Coronary artery (tissue), 2 donors: ENCODE measurements at places on chromosomes 2 and 18.
A peak's percentile ranks its signal among the peaks of the same experiment; 100 is the strongest.

- DNase-seq, result no peak
Observed at GRCh38 chr2:171095014-171095582, 65.6 kb downstream of the TLK1 start.

- no peak for DNase-seq
Observed at GRCh38 chr2:213703406-213704098, 419.3 kb downstream of the SPAG16 start.

DNA sequence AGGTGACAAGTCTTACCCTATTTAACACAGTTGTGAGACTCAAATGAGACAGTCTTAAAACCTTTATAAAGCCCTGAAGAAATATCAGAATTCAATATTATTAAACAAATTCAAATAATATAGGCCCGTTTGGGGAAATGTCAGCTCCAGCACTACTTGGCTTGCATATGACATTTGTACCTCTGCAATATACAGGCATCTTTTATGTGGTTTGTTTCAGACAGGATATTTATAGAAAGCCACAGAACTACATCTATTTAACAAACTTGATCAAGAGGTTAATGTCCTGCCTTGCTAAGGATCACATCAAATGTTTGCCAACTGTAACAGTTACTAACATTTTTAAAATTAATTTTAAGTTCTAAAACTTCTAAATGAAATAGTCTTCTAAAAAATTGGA lies 3.2 kb upstream of the MREG start:
- DNase-seq, result no peak

DNA sequence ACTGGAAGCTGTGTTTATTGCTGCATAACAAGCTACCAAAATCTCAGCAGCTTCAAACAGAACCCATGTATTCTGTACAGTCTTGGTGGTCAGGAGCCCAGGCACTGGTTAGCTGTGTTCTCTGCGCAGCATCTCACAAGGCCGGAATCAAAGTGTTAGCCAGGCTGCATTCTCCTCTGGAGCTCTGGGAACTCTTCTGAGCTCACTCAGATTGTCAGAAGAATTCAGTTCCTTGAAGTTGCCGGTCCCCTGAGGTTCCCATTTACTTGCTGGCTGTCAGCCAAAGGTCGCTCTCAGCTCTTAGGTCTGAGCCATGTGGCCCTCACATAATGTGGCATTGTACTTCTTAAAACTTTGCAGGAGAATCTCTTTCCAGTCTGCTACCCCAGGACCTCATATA lies 123.6 kb upstream of the SMIM21 start:
- DNase-seq, result no peak

DNA sequence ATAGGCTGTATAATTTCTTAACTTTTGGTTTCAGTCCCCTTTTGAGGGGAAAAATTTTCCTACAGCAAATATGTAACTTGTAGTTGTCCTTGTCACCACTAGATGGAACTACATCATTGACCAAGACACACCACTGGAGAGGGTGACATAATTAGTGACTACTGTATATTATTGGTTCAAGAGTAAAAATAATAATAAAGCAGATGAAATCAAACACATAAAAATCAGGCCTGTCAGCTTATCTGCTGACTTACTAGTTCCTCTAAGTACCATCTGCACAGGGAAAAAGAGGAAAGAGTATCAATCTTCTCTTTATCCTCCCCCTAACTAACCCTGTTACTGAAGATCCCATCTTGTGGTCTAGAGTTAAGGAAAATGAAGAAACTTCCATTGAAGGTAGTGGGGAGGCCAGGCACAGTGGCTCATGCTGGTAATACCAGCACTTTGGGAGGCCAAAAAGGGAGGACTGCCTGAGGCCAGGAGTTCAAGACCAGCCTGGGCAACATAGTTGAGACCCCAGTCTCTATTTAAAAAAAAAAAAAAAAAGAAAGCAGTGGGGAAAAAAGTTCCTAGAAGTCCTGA lies 29.6 kb upstream of the ENOSF1 start:
- no peak for DNase-seq

DNA sequence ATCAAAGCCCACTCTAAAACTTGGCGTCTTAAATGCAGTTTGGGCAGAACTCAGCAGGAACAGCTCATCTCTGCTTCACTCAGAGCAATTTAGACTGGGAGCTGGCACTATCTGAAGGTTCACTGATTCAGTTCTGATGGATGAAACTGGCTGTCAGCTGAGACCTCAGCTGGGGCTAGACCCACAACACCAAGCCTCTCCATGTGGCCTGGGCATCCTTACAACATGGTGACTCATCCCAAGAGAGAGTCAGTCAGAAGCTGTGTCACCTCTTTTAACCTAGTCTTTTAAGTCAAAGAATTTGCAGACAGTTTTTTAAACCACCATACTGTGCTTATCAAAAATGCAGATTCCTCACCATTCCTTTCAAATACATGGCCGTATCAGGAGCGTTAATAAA lies 62.6 kb upstream of the ZNF397 start:
- DNase-seq, result no peak

GRCh38 chr18:13703899-13704298 lies 22.5 kb downstream of the FAM210A start:
- no peak for DNase-seq

DNA sequence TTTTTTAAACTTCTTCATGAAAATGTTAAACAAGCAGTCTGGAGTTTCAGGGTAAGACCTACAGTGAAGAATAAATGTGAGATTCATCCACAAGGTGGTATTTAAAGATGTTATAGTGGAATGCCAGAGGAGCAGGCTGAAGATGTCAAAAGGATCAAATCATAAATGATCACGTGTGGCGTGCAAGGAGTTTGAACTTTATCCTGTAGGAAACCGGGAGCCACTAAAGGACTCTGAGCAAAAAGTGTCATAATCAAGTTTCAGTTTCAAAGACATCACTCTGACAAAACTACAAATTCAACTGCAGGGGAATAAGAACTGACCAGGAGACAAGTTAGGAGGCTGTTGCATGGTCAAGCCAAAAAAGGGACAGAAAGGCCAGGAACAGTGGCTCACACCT lies 19.9 kb downstream of the NHEJ1 start:
- DNase-seq, result no peak

DNA sequence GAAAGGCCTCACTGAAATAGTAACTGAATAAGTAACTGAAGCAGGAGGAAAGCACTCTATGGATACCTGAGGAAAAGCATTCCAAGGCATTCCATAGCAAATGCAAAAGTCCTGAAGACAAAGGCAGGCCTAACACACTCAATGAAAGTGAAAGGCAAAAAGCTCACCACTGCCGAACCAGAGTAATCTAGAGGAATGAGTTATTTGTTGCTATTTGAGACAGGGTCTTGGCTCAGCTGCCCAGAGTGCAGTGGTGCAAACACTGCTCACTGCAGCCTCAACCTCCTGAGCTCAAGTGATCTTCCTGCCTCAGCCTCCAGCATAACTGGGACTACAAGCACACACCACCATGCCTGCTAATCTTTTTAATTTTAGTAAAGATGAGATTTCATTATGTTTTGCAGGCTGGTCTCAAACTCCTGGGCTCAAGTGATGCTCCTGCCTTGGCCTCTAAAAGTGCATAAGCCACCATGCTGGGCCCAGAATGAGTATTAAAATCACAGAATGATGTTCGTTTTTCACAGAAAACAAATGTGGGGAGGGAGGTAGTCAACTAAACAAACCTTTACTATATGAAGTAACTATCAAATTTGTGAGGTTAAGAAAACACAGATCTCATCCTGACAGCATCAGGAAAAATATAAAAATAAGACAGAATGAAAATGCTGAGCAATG lies 17.9 kb downstream of the PIAS2 start:
- no peak for DNase-seq

GRCh38 chr2:240928476-240929363 lies 22.6 kb downstream of the CROCC2 start:
- peak; percentile 56 for DNase-seq

- peak; percentile 69 for DNase-seq
Observed at GRCh38 chr18:79852561-79853302, 55.0 kb downstream of the KCNG2 start.

DNA sequence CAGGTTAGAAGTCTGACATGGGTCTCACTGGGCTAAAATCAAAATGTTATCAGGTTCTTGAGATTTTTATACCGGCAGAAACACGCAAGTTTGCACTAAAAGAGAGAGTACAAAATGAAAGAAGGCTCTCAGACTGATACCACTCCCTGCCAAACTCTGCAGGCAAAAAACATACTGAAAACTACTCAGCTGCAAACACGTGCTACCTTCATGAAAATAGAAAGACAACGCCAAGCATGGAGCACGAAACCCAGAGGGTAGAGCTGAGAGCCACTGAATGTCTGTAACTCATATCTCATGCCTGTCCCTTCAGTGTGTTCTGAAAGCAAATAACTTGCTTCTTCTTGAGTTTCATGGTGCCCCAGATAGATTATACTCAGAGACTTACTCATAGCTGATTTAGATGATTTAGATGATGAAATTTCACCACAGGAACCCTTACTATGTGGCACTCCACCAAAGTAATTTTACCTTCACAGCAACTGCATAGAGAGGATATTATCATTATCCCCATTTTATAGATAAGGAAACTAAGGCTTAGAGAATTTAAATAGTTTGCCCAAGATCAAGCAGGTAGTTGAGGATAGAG lies 313.0 kb upstream of the SLC39A10 start:
- no peak for DNase-seq

- no peak for DNase-seq
Observed at GRCh38 chr18:46423226-46423805, 233.7 kb downstream of the LOXHD1 start.

DNA sequence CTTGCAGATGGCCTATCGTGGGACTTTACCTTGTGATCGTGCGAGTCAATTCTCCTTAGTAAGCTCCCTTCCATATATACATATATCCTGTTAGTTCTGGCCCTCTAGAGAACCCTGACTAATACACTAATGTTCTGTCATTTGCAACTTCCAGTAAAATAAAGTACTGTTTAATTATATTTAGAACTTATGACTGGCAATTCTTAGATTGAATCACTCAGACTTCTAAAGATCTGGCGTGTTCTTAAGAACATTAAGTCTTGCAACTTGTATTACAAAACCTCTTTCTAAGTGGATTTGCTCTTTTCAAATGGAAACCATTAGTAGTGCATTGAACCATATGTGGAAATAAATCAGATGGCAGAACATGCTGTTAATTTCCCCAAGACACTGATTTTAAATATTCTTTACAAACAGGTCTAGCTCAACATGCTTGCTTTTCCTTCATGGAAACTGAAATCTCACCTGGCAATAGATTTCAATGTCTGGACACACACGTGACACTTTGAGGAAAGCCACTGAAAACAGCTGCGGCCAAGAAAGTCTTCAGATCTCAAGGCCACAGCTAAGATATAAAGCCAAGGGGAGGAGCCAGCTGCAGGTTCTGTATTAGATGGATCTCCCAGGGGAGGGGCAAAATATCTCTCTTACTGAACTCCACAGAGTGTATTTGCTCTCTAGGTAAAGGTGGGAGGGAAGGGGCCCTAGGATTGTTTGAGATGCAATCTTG lies 50.6 kb downstream of the PMAIP1 start:
- no peak for DNase-seq

DNA sequence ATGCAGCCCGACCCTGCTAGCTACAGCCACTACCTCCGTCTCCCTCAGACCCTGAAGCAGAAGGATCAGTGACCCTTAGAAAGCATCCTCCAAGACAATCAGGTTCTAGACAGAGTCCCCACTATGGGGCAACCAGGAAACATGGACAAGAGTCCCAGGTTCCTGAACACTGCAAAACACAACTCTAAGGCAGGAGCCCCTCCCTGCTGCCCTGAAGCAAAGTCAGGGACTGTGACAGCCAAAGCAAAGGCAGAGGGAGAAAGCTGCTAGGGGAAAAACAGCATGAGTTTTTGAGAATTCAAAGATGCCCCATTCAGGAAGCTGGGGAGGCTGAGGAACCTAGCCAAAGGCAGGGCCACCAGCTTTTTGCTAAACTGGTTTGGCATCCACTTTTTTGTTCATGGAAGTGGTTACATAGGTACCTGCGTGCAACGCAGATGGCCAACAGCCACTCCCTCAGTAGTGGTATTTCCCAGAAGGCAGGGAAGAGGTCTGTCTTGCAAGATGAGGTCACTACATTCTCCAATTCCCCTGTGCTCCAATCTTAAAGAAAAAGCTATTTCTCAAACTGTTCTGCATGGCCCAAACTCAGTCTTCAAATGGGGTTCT lies 33.2 kb downstream of the MYO5B start:
- no peak for DNase-seq

DNA sequence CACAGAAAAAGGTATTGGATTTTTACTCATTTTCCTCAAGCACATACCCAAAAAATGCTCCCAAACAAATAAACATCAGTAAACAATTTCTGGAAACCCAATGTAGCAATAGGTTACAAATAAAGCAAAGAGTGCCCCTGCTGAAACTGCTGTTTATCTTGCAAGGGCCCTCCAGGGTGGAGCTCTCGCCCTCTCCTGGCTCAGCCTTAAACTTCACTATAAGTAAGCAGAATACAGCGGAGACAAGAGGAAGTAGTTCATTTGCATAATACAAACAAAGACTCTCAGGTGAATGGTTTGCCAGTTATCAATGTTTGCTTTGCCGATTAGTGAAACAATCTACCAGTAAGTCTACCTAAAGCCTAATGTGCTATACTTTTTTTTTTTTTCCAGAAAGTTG lies 437.6 kb downstream of the DLGAP1 start:
- DNase-seq, result no peak

DNA sequence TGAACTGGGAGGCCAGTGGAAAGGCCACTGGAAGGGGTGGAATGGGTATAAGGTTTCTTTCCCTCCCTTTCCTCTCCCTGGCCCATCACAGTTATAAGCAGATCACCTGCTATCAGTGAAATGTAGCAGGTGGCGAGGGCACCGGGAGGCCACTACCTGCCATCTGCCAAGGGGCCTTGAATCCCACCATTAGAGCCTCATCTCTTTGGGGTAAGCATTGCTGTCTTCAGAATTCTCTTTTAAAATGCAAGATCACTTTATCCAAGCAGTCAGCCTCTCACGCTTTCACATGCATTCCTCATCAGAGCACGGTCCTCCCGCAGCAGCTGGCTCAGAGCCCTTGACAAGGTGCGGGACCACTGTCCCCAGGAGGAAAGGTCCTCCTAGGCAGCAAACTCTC lies 268.5 kb downstream of the CELF4 start:
- no peak for DNase-seq

- peak; percentile 64 for DNase-seq
Observed at GRCh38 chr2:239721991-239722759, 303.0 kb downstream of the NDUFA10 start.

GRCh38 chr2:101793277-101793969 lies 95.9 kb downstream of the MAP4K4 start:
- no peak for DNase-seq

DNA sequence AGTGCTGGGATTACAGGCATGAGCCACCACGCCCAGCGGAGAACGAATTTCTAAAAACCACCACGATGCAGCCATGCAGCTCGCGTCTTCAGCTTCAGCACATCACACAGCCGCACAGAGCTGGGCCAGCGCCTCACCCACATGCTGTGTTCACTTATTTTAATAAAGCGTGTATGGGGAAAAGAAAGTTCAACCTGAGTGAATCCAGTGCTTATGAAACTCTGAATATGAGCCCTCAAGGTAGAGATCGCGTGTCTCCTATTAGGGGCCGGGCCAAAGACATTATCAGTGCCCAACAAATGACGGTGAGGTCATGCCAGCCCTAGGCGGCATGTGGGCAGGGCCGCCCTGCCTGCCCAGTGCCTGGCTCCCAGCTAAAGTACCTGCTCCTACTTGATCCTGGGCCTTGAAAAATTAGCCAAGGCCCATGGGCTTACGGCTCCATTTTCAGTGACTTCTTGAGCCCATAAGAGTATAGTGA lies 44.3 kb downstream of the SPRED2 start:
- DNase-seq, result no peak
